ENCODE measurements at places on chromosomes 1 and 21.

DNA sequence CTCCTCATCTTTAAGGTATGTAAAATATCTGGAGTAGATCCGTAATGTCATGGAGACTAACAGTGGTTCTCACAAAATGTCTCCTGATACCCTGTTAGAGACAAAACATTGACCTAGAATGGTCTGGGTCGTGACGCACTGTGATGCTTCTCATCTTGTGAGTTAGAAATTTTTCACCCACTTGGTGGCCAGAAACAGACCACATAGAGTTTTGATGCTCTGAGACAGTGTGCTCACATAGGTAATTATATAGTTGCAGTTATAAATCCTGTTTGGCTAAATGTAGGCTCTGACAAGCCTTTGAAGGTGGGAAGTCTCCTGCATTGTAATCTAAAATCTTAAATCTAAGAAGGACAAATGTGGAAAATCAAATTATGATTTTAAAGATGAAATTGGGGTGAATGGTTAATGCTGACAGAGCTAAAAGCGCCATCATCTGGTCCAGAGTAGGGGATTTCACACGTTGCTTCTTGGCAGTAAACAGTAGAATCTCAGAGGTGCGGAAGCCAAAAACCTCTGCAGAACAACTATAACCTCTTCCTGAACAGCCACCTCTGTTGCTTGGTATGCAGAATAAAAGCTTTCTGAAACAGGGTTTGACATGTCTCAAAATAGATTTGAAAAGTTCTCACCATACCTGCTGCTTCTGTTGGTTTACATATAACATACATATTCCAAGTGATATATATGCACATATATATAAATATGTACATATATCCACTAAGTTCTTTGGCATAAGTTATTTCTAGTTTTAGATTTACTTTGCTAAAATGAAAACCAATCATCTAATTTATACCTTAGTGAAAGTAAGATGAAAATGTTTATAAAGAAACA lies 17.1 kb downstream of the RPAP2 start:
- DNase-seq, result no peak

GRCh38 chr1:47724432-47724999 lies 272.7 kb downstream of the TRABD2B start:
- DNase-seq, result no peak

DNA sequence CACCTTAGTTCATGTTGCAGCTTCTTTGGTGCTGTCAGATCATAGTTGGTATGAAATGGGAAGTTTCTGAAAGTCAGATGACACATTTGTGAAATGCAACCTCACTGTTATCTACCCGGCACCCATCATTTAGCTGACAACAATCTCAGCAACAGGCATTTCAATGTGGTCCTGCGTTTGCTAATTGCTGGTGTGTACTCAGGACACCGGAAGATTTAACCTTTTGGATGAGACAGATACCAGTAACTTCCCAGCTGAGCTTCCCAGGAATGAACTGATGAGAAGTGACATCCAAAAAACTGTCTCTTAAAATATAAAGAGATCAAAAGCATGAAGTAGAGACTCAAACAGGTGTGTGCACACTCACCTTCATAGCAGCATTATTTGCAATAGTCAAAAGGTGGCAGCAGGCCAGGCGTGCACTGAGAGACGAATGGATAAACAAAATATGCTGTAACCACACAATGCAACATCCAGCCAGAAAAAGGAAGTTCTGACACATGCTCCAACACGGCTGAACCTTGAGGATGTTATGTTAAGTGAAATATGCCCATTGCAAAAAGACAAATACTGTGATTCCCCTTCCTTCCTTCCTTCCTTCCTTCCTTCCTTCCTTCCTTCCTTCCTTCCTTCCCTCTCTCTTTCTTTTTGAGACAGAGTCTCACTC lies 7.9 kb upstream of the CLDN14 start:
- peak; percentile 78 for DNase-seq

- no peak for DNase-seq
Measured at GRCh38 chr1:64478594-64479470, 8.9 kb downstream of the CACHD1 start.

DNA sequence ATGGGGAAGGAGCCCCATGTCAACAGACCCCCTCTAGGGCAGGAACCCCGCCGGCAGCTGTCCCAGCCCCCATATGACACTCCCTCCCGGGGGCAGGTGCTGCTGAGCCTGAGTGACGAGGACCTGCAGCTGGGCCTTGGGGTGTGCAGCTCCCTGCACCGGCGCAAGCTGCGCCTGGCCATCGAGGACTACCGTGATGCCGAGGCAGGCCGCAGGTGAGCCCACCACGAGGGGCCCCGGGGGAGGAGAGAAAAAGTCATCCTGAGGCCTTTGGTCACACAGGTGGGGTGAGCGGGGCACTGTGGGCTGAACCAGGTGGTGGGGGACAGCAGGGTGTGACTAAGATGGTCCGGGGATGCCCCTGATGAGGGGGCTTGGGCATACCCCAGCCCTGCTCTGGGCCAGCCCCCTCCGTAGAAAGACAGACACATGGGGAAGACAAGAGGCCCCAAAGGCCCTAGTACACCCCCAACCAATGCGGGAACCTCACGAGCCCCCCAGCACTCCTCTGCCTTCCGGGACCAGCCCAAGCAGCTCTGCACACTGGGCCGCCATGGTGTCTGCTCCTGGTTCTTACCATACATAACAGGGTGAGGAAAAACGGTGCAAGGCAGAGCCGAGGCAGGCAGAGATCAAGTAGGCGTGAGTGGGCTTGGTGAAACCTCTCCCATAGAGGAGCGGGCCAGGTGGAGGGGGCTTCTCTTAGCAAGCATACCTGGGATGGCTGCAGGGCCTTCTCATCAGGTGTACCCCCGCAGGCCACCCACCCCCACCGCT lies 58.6 kb upstream of the TMEM51 start:
- no peak for DNase-seq

GRCh38 chr1:159756397-159756796 lies 24.4 kb upstream of the DUSP23 start:
- DNase-seq, result no peak

Measured in DMS153 (cell line).